ENCODE measurements at places on chromosomes 12 and 14. TPM values are rescaled to one million over a fixed set of nuclear protein-coding genes. Genes with fewer than 3 reads are reported as not detected.

DNA sequence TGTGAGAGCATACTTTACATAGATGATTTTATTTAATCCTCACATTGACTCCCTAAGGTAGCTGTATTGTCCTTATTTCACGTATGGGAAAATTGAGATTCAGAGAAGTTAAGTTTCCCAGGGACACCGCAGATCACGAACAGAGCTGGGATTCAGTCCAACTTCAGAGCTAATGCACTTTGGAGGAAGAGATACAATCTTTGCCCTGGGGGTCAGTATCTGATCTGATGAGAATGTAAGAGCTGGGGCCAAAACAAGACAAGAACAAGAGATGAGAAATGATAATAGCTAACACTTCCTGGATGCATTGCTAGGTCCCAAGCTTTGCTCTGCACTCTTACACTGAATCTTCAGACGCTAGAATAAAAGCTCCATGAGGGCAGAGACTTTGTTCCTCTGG lies 6.0 kb upstream of the CSAD start:
- DNase-seq, result no peak

GRCh38 chr12:131698286-131698685 lies 12.6 kb upstream of the SFSWAP start:
- DNase-seq, result no peak

DNA sequence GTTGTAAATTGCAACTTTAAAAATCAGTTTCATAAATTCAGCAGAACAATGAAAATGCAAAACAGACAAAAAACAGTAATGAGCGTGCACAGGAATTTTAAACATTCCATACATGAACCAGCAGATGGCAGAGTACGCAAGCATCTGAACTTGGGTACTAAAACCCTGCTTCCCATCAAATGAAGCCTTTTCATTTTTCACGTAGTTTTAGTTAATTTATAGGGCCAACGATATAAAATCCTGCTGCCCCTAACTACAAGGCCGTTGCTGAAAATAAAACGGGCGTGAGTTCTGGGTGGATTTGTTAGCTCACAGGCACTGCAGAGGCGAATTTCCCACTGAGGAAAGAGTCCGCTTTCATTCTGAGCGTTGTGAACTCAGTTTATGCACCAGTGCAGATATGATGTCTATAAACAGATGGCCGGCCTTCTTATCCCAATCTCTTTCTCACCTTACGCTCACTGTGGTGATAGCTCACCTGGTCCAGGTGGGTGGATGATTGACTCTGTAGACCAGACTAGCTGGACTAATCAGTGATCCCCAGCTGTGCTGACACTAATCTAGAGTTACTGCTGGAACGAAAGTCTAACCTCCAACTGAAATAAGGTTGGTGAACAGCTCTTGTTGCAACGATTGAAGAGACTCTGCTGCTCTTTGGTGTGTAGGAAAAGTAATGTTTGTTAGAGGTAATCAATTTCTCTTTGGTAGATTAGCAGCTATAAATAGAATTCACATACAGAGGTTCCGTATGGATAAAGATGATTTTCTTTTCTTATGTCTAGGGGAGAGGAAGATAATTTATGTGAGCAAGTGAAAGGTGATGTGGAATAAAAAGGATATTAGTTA lies 89.2 kb downstream of the PDZRN4 start:
- DNase-seq, result no peak

DNA sequence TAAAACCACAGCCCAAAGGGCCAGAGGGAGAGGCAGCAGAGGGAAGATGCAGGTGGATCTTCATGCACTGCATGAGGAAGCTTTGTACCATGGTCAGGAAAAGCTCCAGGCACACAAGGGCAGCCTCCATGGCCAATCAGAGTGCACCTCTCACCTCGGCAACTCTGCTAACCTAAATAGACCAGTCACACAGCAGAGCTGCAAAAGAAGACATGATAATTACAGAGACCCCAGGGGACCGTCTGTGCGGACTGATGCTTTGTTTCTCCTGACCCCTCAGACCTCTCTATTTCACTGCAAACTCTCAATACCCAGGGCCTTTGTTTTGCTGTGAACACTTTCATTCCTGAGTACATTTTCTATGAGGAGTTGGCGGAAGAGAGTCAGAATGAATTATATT lies 10.7 kb upstream of the TCL1B start:
- DNase-seq, result no peak

Gene CABP1
- 5.5 TPM for total RNA-seq

- no peak for DNase-seq
Observed at GRCh38 chr14:102049258-102050025, 37.4 kb downstream of the HSP90AA1 start.

- DNase-seq, result no peak
Observed at GRCh38 chr12:80811957-80812708, 95.4 kb downstream of the MYF5 start.

Gene SELPLG
- 15.4 TPM for total RNA-seq

DNA sequence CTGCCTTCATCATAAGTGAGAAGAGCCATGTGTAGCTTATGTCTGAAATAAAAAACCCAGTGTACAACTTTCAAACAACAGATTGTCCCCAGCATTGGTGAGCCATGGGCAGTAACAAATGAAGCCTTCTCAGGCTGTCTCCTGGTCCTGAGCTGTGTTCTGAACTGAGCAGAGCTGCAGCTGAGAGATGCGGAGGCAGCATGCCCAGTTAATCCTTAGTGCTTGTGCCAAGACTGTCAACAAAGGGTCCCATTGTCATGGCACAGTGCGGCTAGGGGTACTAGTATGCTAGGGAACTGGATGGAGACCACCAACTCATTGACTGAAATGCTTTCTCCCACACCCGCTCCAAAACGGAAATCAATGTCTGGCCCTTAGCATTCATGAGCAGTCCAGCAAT lies 154.3 kb downstream of the RMST start:
- DNase-seq, result no peak

GRCh38 chr14:62768753-62769152 lies 276.5 kb downstream of the KCNH5 start:
- DNase-seq, result no peak

- no peak for DNase-seq
Observed at GRCh38 chr14:75315144-75315543, 36.5 kb downstream of the FOS start.

- no peak for DNase-seq
Observed at GRCh38 chr14:92759300-92759678, 10.9 kb upstream of the LGMN start.

- DNase-seq, result no peak
Observed at GRCh38 chr14:91397965-91398591, 19.5 kb downstream of the CCDC88C start.

DNA sequence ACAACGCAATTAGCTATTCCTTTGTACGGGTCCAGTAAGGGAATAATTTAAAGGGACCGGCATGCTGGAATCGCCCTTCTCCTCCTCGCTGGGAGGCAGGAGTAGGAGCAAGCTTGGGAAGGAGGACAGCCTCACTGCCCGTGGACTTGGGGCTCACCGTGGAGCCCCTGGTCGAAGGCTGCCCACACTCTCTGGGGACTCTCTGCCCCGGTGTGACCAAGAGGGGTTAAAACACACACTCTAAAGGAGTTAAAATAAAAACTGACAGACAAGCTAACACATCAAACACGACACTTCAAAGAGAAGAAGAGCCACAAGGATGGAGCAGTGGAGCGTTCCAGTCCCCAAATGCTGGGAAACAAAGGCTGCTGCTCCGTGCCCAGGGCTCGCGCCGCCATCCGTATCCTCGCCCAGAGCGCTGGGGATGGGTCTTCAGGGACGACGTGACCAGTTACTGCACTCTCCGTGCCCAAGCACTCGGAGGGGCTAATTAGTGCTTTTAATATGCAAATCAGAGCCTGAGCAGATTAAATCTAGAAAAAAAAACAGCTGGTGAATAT lies 123.3 kb downstream of the PAPOLA start:
- DNase-seq, result peak; percentile 37

GRCh38 chr12:69616025-69616424 lies 5.3 kb upstream of the LRRC10 start:
- no peak for DNase-seq
